ENCODE measurements at places on chromosomes 5 and 9. TPM values are rescaled to one million over a fixed set of nuclear protein-coding genes. Genes with fewer than 3 reads are reported as not detected.

DNA sequence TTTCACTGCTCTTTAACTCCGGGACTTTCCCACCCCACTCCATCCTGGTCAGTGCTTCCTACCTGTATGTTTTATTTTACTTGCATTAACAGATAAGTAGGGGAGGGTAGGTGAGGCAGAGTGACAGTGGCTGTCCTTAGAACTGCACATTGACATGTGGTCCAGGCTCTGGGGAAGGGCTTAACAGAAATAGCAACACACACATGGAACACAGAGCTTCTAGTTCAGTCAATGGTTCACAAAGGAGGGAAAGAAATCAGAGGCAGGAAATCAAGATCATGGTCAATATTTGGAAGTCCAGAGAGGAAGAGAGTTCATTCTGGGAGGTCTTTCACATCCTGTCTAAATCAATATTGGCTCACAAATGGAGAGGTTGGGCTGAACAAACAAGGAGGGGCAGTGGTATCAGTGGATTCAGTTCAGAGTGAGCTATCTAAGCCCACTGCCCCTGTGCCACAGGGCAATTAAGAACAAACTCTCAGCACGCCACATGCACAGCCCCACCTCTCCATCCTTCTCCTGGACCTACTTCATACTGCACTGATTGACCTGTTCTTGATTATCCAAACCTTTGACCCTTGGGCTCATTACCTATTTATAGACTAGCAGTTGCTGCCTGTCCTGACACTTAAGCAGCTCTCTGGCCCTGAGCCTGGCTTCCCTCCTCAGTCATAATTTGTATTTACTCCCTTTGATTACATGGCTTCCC lies 6.2 kb upstream of the VPS13A start:
- no peak for DNase-seq

DNA sequence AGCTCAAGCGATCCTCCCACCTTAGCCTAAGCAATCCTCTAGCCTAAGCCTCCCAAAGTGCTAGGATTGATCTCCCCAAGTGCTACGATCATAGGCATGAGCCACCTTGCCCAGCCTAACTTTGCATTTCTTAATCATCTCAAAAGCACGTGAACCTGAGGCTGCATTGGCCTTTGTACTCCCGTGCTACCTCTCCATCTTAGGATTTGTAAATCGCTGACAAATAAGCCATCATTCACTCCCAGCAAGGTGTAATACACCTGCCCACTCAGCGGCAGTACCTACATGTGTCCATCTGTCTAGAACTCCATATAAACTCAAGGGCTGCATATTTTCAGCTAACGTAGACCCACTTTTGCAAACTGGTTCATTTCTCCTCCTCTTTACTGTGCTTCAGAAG lies 2.8 kb downstream of the ANKH start:
- no peak for DNase-seq

DNA sequence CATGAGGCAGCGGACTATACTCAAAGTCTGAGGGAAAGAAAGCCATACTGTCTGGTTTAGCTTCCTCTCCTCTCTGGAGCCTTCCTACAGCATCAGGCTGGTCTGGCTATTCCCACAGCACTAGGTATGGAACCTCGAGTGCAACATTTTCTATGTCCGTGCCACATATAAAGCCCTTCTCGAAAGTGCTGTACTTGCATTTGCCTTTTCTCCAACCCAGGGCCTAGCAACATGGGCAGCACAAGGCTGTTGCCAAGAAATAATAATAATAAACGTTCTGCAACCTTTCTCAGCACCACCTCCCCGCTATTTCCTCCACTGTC lies 804 bp downstream of the MED10 start:
- DNase-seq: peak; percentile 16

DNA sequence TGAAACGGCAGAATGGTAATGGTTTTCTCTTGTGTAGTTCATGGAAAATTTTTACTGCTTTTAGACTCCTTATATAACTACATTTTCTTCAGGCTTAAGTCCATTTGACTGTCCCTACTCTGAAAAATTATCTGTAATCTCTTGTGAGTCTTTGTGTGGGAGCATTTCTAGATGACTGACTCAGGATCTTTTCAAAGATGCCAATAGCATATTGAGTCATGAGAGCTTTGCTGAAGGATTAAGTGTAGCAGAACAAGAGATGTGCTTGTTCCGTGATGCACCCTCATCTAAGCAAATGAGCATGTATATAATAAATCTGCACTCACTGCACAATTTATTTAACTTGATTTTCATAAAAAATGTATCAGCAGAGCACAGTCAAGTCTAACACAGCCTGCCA lies 298.7 kb upstream of the CDH6 start:
- peak; percentile 6 for DNase-seq

DNA sequence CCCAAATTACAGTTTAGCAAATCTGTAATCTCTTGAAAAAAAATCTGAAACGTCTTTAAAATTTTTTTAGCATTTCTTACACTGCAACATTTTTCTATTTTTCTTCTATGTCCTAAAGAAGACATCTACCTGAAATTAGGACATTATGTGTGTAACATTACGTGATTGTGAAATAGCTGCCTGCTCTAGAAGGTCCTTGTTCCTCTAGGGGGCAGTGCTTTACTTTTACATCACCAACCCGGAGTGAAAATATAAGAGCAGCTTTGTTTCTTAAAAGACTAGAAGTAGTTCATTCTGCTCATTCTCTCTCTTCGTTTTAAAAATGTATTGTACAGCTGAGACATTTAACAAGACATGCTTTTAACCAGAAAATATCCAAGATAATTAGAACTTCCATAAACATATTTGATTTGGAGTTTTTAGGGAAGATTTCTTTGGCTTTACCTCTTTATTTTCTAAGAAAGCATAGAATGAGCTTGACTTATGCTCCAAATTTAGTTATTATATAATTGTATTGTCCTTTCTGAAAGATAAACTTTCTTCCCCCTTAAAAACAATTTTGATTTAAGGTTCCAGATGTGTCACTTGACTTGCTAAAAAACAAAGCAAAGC lies 48.1 kb upstream of the RIOK2 start:
- peak; percentile 89 for DNase-seq

DNA sequence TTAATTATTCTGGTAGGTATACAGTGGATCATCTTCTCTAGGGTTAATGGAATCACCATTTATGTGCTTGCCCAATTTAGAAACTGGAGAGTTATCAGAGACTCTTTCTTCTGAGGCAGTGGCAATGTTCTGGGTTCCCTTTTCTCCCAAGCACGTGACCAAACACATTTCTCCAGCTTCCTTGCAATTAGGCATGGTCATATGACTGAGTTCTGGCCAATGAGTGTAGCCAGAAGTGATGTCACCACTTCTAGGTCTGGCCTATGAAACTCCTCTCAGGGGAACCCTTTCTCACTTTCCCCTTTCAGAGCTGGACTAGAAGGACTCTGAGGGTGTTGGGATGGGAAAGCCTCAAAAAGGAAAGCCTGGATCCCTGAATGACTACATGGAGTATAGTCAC lies 172.0 kb downstream of the NSG2 start:
- no peak for DNase-seq

DNA sequence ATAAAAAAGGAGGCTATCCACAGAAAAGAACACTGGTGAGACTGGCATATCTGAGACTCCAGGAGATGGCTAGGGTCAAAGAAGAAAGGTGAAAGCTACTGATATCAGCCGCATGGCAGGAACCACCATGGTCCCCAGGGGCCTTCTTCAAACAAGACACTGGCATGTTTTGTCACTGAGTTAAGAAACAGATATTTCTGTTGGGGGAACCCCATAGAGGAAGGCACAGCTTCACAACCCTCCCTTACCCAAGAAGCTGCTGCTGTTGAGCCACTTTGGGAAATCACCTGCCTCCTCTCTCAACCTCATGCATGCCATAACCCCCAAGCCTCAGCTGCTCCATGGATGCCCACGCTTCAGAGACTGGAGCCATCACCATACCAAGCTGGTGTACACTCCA lies 13.3 kb upstream of the BTNL3 start:
- no peak for DNase-seq

DNA sequence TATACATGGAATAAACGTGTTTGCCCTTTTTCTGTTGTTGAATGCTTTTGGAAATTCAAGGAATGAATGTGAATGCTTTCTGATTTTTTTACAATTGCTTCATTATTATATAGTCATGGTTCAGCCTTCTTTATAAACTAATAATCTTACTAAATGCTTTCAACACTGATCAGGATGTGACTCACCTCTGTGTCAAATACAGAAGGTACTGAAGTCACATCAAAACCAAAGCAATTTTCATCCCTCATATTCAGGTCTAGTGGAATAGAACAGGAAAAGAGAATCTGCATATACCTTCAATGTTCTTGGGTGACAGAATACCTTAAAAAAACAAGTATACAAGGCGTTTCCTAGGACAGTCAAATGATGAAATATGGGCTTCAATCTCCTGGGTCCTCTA lies 170.7 kb downstream of the PDE4D start:
- DNase-seq: no peak

DNA sequence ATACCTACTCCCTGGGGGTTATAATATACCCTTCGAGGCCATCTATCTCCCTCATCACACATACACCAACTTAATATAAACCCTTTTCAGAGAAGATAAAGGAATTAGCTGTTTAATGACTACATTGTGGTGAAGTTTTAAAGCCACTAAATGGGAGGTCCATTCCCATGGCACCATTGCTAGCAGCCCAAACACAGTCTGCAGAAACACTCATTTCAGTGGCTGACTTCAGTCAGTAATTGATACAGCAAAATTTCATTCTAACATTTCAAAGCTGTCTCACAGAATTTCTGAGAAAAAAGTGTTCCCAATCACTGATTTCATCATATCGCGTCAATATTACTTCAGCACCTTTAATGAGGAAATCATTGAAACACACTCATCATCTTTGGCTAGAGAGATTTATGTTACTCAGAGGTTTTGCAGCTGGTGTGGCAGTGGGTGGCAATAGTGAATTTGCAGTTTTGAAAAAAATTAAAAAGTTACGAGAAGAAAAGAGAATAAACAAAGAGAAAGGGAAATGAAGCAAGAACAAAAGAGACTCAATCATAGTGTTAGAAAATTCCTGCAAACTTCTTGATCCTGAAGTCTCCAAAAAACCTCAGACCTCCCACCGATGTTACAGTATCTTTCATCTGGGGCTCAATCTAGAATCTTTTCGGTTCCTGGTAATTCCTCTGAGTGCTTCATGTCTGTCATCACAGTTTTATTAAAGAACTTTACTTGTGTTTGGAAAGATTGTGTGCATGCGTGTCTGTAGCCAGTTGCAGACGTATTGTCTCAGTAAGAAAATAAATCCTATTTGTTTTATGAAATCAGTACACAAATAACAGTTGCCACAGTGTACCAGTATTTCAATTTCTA lies 105.0 kb downstream of the ERCC6L2 start:
- peak; percentile 42 for DNase-seq

DNA sequence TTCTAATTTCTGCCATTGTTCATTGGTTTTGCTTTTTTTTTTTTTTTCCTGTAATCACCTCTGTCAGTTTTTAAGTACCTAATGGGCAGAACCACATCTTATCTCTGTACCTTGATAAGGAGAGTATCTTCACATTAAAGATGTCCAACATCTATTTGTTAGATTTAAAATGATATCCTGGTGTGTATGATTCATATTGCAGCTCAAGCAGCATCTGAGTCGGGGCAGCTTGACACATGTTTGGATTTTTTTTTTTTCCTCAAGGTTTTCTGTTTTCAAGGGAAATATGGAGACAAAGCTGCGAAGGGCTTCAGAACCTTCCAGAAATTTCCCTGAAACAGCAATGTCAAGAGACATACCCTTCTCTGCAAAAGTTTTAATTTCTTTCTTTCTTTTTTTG lies 164.7 kb downstream of the DOCK2 start:
- peak; percentile 37 for DNase-seq

- DNase-seq: no peak
These were observed 21.2 kb downstream of the GRIA1 start for GRCh38 chr5:153511622-153512021.

- no peak for DNase-seq
These were observed 14.2 kb downstream of the SMC2 start for GRCh38 chr9:104108315-104108714.

DNA sequence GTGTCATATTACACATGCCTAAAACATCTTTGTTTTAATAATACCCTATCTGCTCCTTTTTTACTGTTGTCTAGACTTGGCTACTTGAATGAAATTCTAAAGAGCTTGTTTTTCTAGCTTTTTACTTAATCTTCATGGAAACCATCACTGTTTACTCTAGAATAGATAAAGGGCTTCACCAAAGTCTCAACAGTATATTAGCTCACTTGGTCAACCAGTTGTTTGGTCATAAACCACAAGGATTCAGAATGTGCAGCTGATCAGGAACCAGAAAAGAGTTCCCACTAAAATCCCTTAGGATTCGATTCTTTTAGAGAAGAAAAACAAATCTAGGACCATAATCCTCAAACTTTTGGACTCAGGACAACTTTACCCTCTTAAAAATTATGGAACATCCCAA lies 38.0 kb downstream of the CDO1 start:
- peak; percentile 22 for DNase-seq

GRCh38 chr5:134101686-134102439 lies 12.6 kb upstream of the TCF7 start:
- DNase-seq: peak; percentile 20

GRCh38 chr5:27125856-27126255 lies 87.5 kb upstream of the CDH9 start:
- DNase-seq: no peak

The GABRA6 gene
- total RNA-seq: not detected

The AGXT2 gene
- not detected for total RNA-seq

The PRRX2 gene
- 36.1 TPM for total RNA-seq

The NCBP1 gene
- total RNA-seq: 59.6 TPM

Data from fibroblast of the aortic adventitia (primary cell).